ENCODE measurements at places on chromosomes 3 and 15.

- no peak for DNase-seq
These were observed 274.4 kb upstream of the ROBO2 start for GRCh38 chr3:76765511-76765910.

DNA sequence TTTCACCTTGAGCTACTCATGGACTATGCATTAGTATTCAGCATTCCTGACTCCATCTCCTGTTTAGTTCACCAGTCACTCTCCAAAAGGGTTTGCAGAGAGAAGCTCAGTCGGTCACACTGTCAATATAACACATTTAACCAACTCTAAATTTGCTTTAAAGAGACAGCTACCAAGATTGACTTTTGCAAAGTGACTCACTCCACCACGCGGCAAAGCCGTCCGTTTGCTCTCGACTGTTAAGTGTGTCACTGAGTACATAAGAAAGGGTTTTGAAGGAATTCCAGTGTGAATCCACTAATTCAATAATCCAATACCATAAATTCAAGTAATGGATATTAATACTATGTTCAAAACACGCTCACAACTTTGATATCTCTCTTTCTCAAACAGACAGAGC is 1006.7 kb upstream of the NR2F2 start:
- DNase-seq: no peak

- DNase-seq: no peak
These were observed 7.7 kb upstream of the SEC13 start for GRCh38 chr3:10328460-10329071.

GRCh38 chr3:32897981-32898623 is 53.3 kb upstream of the CCR4 start:
- DNase-seq: no peak

DNA sequence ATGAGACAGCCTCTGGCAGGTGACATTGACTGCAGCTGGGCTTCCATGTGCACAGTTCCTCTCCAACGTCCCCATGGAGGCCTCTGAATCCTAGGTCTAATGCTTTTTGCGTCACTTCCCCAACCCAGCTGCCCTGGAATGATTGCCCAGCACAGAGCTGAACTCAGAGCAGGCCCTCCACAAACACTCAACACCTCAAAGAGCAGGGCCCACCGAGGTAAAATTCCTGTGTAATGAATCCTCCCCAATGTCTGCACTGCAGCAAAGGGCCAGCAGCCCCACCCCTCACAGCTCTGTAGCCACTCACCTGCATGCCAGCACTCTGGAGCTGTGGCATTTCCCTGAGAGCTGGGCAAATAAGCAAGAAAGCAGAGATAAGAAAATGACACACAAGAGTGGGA is 42.6 kb upstream of the DUSP7 start:
- DNase-seq: peak; percentile 92

DNA sequence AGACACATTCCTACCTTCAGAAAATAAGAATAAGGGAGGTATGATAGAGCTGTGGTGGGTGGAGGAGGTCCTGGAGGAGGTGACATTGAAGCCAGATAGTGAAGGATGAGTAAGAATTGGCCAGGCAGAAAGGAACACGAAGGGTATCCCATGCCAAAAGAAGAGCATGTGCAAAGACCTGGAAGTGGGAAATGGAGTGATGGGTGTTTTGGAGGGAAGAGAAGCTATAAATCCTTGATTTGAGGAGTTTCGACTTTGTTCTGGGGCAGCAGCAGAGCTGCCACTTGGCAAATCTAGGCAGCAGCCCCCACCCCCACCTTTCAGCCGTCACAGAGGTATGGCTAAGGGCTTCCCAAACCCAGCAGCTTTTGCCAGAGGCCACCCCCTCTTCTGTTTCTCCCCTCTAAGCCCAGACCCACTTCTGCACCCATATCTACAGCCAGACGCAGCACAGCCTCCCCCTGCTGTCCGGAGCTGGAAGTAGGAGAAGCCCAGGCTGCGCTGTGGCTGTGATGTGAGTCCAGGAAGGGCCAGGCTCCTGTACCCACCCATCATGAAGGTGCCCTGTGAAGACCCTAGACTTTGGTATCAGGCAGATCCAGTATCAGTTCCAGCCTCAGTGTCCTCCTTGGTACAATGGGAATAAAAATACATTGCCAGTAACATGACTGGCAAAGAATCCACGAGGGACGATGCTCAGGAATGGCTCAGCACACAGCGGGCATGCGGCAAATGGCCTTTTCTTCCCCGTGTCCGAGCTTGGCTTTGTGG is 188.7 kb upstream of the LINGO1 start:
- DNase-seq: peak; percentile 74

GRCh38 chr3:21938267-21938681 is 187.3 kb upstream of the ZNF385D start:
- peak; percentile 46 for DNase-seq

GRCh38 chr15:38263996-38264395 is 11.4 kb downstream of the SPRED1 start:
- no peak for DNase-seq

DNA sequence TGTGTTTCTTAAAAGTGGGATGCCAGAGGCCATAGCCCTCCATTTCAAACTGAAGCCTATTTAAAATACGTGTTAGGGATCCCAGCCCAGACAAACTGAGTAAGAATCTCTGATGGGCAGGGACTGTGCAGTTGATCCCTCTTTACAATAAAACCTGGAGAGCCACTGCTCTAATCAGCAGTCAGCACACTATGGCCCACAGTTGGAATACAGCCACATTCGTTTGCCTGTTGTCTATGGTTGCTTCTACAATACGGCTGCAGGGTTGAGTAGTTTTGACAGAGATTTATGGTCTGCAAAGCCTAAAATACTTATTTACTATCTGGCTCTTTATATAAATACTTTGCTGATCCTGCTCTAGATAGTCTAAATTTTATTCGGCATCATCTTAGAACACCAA is 32.4 kb downstream of the TJP1 start:
- DNase-seq: no peak

- DNase-seq: no peak
These were observed 20.1 kb downstream of the VPS8 start for GRCh38 chr3:184832044-184832443.

DNA sequence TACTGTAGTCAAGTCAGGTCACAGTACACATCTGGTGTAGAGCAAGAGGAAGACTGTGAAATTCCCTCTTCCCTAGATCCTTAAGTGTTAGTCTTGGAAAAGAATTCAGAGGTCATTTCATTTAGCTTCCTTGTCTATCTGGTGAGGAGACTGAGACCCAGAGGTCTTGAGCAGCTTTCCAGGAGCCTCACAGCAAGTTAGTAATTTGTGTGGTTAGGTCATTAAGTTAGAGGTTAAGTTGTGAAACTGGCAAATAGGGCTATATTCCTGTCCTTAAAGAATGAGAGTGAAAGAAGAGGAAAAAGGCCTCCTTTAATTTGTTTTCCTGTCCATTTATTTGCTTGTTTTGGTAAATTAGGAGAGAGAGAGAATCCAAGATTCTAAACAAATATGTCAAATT is 9.0 kb downstream of the PODXL2 start:
- DNase-seq: no peak

- DNase-seq: no peak
These were observed 4.0 kb upstream of the AEN start for GRCh38 chr15:88617031-88617722.

DNA sequence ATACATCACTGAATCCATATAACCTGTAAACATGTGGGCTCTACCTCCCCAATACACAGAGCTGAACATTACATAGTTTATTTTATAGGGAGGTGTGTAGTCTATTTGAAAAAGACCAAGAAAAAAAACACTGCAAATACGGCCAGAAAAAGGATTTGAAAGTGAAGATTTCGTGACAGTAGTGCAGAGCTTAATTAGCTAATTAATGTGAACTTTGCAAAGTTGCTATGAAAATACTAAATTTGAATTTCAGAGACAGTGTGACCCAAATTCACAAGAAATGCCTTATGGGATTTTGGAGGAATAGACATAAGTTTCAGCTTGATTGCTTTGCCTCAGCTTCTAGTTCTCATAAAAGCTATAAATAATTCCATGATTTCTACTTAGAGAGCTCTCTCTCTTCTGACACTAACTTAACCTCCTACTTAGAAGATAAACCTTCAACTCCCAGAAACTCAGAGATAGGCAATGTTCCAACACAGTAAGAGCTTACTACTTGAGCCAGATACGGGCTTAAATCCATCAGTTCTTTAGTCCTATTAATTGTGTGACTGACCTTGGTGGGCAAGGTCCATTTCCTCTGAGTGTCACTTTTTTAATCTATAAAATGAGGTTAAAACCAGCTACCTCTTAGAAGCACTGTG is 87.3 kb upstream of the THBS1 start:
- no peak for DNase-seq

DNA sequence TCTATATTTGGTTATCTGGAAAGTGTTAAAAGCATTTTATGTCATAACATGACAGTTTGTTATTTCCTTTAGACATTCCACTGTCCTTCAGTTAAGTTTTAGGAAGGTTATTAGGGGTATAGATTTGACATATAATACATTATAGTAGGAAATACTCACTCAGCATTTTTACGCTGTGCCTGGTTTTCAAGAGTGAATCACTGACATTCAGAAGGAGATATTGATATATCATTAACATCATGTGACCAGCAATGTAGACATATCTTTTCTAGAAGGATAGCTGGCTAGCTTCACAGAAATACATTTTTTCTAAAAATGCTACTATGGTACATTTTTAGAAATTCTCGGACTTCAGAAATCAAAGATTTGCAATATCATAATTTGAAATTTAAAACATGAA is 57.6 kb downstream of the OPA1 start:
- no peak for DNase-seq

- DNase-seq: no peak
These were observed 16.7 kb downstream of the MEGF11 start for GRCh38 chr15:66236806-66237375.

GRCh38 chr3:113374078-113374477 is 67.2 kb downstream of the CFAP44 start:
- DNase-seq: peak; percentile 10

DNA sequence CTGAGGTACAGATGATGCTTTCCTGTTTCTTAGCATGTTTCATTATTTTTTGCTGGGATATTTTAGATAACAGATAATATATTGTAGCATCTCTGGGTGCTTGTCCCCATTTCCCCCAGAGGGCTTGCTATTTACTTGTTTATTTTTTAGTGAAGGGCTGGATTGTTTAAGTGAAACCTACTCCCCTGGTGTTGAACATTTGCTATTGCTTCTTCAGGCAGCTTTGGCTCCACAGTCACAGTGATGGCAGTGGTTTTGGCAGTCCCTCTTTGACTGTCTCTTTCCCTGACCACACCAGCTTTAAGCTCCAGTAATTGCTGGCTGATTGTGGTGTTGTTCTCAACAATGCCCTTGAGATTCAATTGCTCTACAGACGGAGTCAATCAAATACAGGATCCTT is 128.9 kb downstream of the KLF13 start:
- no peak for DNase-seq

DNA sequence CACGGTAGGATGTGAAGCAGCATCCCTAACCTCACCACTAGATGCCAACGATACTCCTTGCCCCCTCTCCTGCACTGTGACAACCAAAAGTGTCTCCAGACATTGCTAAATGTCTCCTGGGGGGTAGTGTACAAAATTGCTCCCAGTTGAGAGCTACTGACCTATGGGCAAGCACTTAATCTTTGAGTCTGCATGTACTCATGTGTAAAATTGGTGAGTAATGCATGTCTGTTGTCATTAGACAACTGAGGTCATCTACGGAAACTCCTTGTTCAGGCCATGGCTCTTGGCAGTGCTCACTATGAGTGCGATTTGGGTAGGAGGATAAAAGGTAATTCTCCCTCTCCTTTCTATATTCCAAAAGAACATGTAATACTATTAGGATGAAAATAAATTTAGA is 29.2 kb downstream of the PDHB start:
- DNase-seq: no peak

DNA sequence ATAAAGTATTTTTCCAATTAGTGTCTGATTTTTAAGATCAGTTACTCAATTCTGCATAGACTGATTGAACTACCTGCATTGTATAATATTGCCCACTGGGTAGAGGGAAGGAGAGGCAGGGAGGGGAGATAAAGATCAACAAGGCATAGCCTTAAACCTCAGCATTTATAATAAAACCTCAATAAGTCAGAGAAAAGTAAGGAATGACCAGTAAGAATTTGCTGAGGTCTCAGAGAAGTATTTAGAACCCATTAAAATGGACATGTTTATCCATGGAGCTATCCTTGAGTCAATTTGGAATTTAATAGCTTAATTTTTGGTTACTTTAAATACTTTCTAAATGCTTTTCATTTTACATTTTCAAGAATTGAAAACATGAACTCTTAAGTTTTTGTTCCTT is 62.5 kb downstream of the ARMC8 start:
- no peak for DNase-seq

GRCh38 chr3:123296261-123296660 is 94.5 kb downstream of the SEC22A start:
- no peak for DNase-seq

- DNase-seq: peak; percentile 72
These were observed 74.4 kb upstream of the MDFIC2 start for GRCh38 chr3:70386846-70387245.

DNA sequence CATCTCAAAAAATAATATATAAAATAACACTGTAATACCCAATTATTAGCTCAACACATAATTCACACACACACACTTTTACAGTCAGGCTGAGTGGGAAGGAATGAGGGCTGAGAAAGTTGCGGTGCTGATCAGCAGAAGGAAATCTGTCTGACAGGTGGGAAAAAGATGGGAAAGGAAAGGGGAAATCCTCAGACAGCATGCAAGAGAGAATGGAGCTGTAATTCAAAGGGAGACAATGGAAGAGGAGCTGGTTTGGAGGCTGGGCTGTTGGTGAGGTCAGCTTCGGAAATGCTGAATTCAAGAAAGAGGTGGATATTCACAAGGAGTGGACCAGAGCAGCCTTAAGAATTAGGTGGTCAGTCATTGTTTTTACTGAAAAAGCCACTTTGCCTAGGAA is 121.6 kb upstream of the LMOD3 start:
- no peak for DNase-seq

DNA sequence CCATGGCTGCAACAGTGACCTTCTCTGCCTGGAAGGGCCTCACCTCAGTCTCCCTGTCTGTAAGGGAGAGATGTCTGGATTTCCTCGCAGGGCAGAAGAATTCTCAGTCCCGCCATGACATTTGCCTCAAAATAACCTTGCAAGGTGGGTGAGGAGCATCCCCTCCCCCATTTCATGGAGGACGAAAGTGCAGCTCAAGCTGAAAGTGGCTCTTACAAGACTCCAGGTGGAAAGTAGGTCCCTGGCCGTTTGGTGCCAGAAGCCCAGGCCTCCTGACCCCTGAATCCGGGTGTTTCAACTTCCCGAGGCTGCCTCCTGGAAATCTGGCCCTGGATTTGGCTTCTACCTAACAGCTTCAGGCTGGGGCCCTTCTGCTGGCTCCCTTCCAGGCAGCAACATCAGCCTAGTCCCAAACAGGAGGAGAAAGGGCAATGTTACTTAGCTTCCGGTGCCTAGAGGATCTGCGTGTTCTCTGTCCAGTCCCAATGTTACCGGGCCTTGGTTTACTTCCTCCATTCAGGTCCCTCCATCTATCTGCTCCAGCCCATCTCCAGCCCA is 769 bp upstream of the CSPG4 start:
- DNase-seq: peak; percentile 84

All from muscle of leg (tissue), 16 donors.